ENCODE measurements at places on chromosomes 4 and X.

- peak; percentile 67 for DNase-seq
These were observed 6.9 kb upstream of the CLOCK start for GRCh38 chr4:55553441-55554201.

DNA sequence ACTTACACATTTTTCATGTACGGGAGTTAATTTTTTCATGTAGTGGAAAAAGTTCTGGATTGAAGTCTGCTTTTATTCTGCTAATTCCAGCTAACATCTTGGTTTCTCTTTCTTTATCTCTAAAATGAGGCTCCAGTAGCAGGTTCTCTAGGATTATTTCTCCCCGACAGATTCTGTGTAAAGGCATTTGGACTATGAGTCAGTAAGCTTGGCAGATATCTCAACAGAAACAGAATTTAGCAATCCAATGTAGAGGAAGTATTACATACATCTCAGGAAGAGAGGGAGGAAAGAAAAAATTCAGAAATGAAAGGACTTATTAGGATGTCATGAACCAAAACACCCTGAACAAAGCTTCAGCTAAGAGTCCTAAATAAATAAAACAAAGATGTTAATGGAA lies 1682.3 kb upstream of the TENM3 start:
- DNase-seq = no peak

DNA sequence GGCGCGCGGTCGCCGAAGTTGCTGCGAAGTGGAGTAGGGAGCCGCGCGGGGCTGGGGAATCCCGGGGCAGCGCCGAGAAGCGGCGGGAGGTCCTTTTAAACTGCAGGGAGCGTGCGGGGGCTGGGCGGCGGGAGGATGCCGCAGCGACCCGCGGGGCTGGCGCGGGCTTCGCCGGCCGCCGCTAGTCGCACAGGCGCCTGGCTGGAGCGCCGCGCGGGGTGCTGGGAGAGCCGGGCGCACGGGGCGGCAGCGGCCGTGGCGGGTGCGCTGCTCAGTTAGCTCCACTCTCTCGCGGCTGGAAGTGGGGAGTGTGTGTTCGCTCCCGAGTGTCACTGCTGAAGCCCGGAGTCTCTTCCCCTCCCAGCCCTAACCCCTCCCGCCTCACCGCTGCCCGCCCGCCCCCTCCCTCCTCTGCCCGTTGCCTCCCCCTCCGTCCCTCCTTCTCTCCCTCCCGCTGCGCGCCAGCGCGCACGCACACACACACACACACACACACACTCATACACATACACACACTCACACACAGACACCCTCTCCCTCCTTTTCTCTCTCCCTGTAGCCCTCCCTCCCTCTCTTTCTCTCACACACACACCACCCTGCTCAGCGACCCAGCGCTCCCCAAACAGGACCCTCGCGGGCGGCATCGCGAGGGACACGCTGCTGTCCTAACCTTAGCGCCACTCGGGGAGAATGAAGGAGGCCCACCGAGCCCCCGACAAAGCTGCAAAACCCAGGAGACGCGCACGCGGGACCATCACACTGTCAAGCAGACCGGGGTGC lies at the start of gene NDNF:
Gene NDNF (minus strand): TSS at position 312 of the 780 bp plus-strand sequence. CDS start 26,698 bp downstream, outside the sequence.
- DNase-seq = no peak

GRCh38 chrX:134774190-134775048 lies 116.1 kb upstream of the PLAC1 start:
- DNase-seq = no peak

- no peak for DNase-seq
These were observed 166.7 kb downstream of the RPA4 start for GRCh38 chrX:97050392-97050791.

GRCh38 chrX:39936886-39937770 lies 160.6 kb downstream of the BCOR start:
- DNase-seq = no peak

DNA sequence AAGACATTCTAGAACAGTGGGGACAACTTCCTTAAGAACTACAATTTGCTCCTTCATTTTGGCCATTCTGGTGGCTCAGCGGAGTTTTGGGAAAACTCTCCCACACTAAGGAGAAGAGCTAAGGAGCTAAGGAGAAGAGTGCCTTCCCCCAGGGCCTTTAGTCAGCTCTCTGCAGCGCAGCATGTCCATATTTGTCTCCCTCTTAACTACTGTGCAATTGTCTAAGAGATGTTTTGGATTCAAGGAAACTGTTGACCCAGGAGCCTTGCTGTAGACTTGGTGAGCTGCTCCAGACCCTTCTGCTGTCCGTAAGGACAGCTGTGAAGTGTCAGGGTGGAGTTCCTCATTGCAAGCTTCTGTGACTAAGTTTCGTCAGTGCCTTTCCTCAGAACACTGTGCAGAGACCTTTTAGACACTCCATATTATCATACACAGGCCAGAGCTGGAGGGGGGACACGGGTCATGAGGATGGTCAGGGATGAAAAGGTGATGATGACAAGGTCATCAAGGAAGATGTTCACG lies 179.0 kb downstream of the NHS start:
- no peak for DNase-seq

- no peak for DNase-seq
These were observed 322.2 kb downstream of the IQCM start for GRCh38 chr4:149493492-149493891.

DNA sequence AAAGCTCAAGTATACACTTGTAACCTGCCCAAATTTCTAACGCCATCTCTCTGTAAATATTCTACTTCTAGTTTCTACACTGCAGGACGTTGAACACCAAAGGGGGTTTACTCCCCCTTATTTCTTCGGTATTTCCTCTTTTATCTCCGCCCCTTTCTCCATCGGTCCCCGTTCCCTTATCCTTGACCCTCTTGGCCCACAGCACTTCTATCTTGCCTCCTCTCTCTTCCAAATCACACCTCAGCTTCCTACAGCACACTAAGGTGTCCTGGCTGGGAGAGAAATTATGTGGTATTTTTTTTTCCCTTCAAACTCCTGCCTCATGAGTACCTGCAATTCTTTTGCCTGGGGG lies 715 bp downstream of the ZMAT1 start:
- no peak for DNase-seq

DNA sequence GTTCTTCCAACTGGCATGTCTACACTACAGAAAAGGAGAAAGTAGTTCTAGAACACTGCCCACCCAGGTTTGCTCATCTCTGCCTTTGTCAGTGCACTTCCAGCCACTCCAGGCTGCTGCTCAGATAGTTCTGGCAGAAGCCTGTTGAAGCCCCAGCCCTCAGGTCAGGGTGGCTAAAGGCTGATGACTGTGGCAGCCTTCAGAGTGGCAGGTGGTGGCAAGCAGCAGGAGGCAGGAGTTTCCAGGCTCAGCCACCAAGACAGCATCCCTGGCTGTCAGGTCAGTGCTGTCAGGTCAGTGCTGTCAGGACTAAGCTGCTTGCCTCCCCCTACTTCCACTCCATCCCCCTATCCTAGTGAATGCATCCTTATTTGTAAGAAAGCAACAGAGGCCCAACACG lies 100.4 kb downstream of the MAMLD1 start:
- DNase-seq = no peak

- no peak for DNase-seq
These were observed 41.7 kb downstream of the DCUN1D4 start for GRCh38 chr4:51884606-51885005.

- no peak for DNase-seq
These were observed 265.3 kb upstream of the GK2 start for GRCh38 chr4:79673377-79673776.

DNA sequence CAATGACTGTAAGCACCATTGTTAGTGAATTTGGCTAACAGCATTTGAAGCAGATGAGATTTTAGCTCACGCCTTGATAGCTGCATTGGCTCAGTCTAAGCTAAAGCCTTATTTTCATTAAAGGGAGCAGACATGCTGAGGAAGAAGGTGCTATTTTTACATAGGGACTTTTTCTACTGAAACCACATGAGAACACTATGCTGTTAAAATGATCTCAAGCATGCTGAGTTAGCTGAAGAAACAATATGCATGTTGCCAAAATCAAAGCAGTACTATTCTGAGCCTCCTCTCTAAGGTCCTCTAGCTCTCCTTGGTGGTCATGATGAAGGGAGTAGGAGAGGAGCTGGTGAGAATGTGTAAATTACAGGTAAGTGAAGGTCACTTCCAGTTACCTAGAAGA lies 134.4 kb upstream of the JADE1 start:
- DNase-seq = no peak

GRCh38 chr4:33369446-33369845 lies 2649.3 kb downstream of the PCDH7 start:
- DNase-seq = no peak

- DNase-seq = no peak
These were observed 11.8 kb downstream of the DGKQ start for GRCh38 chr4:961351-962230.

DNA sequence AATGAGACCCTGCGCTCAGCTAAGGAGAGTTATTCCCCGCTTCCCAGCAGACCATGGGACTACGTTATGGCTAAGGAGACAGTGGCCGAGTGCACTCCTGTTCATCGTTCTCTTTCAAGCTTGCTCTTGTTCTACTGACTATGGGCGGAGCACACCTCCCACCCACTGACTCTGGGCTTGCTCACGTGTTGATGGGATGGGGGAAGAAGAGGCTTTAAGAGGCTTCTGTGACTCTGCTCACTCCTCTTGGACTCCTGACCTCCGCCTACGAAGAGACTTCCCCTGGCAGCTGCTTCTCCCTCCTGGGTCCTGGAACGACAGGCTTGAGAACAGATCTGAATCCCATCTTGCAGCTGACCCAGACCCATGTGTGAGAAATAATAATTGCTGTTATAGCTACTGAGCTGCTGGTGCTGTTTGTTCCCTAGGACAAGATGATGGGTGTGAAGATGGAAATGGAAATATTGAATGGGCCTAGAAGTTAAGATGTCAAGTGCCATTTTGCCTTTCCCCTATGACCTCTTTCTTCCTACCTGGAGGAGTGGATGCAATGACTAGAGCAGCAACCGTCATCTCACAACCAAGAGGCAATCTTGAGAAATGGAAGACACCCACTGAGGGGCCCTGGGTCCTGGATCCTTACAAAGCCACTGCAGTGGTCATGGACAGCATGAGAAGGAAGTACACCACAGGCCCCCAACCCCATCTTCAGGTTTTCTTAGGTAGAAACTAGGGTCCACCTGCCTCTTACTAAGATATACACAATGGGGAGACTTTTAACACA lies 38.7 kb upstream of the IRAK1 start:
- no peak for DNase-seq

DNA sequence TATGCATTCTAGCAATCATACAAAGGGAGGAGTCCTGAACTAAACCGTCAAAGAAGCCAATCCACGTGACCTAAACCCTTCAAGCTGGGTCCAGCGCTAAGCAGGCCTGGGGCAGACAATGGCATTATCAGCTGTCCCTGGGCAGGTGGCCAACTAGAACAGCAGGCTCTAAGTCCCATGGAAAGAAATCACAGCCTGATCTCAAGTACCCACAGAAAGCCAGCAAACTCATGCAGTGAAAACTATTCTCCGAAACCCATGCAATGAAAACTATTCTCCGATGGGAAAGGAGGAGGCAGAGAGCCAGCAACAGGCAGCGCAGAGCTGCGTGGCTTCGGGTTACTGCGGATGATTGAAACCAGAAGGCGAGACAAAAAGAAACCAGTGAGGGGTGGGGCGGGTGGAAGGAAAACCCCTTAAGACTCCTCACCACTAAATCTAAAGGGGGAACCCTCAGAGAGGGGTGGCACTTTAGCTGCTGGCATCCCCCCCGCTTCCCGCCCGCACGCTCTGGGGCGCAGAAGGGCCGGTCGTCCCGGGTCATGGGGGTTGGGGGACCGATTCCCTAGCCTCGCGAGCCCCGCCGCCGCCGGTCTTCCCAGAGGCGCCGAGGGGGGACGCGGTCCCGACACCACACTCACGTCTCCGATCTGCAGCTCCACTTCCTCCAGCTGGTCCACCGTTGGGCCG lies 567 bp downstream of the C4orf46 start:
- peak; percentile 82 for DNase-seq

DNA sequence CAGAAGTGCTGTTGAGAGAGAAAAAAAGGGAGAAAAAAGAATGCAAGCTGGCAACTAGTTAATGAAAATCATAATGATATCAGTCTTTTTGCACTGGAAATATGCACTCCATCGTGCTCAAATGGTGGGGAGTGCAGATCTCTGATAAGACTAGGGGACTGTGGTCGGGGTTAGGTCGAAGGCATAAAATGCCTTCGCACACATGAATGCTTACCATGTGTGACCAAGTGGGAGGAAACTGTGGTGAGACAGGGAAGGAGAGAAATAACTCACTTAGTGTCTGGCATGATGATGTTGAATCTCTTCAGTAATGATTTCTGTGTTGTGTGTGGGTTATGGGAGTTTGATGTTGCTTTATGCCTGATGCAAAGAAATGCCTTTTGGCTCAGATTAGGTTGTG lies 358.9 kb downstream of the FBXO8 start:
- DNase-seq = no peak

GRCh38 chr4:14184265-14184664 lies 556.7 kb upstream of the BOD1L1 start:
- DNase-seq = peak; percentile 94

GRCh38 chr4:169295822-169296221 lies 25.1 kb upstream of the SH3RF1 start:
- no peak for DNase-seq

DNA sequence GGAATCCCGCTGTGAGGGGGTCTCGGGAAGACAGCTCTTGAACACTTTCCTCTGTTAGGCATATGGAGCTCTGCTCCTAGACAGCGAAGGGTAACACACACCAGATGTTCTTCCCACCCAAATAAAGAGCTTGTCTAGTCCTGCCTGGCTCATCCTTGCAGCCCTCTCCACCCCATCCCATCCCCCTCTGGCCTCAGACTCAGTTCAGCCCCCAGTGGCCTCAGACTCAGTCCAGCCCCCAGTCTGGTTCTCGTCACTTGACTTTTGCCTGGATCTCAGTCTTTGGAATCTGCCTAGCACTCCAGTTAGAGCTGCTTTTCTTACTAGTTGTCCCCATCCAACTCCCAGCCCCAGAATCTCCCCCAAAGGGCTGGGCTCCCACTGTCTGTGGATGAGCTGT lies 14.9 kb downstream of the RAB33A start:
- DNase-seq = peak; percentile 81

- DNase-seq = no peak
These were observed 543.0 kb downstream of the CCSER1 start for GRCh38 chr4:90670183-90670582.

DNA sequence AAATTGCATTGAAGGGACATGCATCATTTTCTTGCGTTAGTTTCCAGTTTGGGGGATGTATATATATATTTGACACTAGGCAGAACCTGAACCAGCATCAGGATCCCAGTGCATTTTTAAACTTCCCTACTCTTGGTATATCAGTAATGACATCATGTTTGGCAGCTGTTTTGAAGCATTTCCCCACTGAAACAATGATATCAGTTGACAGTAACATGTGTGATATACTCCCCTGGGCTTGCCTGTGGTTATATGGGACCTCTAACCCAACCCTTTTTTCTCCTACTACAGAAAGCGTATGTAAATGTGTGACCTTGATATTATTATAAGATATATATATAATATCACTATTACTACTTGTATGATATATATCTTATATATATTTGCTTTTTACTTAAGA lies 225.9 kb upstream of the CASK start:
- peak; percentile 35 for DNase-seq

DNA sequence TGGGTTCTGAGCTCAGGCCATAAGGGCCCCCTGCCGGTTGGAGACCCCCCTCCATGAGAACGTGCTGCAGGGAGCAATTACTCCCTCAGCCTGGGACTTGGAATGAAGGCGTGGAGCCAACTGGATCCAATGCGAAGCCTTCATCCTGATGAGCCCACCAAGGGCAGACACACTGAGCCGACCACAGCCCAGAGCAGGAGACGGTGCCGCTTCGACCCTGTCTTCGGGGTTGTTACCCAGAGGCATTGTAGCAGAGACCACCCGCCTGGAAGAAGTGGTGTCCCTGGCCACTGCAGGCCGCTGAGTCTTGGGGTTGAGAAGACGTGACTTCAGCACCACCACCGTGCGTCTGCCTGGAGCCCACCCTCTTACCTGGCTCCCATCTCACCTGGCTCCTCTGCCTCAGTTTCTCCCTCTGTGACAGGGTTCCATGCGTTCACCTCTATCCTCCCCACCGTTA lies 7.0 kb upstream of the NKX1-1 start:
- DNase-seq = no peak
